ENCODE measurements at places on chromosomes 13 and 19.

DNA sequence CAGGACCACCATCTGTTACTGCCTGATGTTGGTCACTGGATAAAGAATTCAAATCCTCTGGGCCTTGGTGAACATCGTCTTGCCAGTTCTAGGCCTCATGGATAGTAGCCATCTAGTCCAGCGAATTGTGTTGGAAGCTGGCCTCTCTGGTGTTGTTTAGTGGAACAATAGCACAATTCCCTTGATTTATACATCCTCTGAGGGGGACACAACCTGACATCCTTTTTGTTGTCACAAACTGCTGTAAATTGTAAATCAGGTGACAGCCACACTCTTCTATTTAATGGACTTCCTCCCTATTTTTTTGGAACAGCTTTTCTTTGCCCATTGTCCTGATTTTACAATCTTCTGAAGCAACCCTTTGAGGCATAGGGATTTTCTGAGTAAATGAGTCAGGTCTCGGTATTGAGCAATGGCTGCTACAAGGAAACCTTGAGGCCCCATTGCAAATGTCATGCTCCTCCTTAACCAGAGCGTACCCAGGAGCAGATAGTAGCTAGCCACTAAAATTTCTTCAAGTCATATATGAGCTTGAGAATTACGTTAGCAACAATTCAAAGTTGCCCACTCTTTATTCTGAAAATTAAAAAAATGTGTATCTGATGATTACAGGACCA, 263.3 kb downstream of the COG6 start:
- DNase-seq = no peak

- DNase-seq = no peak
Observed at GRCh38 chr13:98769736-98770135, 17.3 kb upstream of the SLC15A1 start.

DNA sequence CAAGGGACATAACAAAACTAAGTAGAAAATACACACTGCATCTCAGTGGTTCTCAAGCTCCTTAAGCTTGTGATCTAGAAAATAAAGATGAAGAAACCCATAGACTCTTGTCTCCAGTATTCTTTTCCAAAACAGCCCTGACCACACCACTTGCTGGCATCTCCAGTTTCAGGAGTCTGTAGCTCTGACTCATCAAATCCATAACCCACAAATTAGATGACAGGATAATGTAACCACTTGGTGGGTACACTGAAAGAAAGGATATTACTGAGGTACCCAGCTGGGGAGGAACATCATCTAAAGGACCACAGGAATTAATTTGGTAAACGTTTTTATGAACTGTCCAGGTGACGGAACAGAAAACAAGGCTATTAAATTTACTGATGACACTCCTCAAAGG, 214.7 kb downstream of the VWA8 start:
- no peak for DNase-seq

DNA sequence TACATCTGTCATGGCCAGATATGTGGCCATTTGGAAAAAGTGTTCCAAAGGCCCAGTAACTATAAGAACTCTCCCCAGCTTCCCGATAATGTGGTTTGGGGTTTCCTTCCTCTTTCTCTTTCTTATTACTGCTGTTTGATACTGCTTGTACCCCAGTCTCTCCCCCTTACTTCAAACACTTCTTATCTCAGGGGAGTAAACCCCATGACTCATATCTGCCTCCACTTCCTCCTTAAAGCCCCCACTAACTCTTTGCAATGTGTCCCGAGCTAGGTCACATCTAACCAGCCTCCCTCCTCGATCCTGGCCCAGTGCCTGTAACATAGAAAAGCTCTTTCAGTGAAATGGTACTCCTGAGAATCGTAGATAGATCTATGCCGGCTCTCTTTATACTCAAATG, 82.4 kb upstream of the STARD13 start:
- DNase-seq = no peak

GRCh38 chr19:53977429-53977990, 13.9 kb upstream of the CACNG6 start:
- peak; percentile 60 for DNase-seq

DNA sequence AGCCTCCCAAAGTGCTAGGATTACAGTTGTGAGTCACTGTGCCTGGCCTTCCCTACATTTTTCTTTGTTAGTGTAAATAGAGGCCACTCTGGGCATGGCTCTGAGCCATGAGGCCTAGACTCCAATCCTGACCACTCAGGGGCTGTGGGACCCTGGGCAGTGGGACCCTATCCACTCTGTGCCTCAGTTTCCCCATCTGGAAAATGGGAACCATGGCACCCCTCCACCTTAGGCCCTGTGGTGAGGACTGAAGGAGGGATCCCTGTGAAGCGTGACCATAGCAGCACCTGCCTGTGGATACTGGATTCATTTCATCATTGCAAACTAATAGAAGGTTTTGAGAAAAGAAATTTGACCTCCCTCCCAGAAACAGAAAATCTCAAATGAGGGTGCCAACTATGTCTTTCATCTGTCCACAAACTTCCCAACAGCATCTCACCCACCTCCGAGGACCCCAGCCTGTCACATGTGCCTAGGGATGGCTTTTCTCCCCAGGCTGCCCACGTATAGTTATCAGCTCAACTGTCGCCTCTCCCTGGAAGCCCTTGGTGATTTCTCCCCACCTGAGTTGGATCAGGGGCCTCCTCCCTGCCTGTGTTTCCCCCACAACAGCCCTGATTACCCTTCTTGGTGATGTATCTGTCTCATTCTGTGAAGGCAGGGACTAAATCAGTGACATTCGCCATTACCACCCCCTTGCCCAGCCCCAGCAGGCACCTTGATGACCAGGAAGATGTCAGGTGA, 5.6 kb downstream of the ANGPTL8 start:
- no peak for DNase-seq

- no peak for DNase-seq
Observed at GRCh38 chr19:38020311-38020710, 113.3 kb downstream of the SIPA1L3 start.

DNA sequence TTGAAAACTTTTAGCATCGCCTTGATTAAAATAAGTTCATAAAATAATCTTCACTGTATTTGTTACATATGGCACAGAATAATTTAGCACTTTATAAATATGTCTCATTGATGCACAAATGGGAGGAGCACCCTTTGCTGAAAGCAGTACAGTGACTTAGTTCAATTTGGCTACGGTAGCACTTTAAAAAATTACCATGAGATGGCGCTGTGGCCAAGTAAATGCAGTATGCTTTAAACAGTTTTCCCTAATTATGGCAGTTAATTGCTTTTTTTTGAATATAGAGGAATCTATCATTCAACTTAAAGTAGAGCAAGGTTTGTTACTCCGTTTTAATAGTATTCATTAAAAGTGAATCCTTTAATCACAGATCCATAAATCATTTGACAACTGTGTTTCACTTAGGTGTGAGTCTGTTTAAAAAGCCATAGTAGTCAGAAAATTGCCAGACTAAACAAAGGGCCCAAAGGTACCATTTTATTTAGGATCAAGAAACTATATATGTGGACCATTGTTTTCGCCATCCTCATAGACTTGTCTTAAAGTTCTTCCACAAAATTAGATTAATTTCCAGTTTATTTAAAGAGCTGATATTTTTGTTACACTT, 34.7 kb upstream of the ESD start:
- peak; percentile 31 for DNase-seq

DNA sequence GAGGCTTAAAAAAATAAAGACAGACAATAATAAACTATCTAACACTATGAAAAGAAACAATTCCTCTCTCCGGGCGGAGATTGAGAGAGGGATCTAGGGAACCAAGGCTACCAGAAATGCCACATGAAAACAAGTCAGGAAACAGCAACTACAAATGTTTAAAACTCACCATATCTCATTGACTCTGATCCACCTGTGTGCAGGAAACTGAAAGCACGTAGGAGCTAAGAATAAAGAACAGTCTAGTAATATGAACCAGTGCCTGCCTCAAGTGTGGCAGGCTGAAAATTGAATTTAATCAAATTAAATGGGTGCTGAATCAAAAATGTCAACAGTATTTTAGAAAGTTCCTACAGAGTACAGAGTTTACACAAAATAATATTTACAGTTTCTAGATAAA, 1701.0 kb downstream of the SLITRK5 start:
- no peak for DNase-seq

All from omental fat pad (tissue), 4 donors.